ENCODE measurements at places on chromosomes 7 and 10.

DNA sequence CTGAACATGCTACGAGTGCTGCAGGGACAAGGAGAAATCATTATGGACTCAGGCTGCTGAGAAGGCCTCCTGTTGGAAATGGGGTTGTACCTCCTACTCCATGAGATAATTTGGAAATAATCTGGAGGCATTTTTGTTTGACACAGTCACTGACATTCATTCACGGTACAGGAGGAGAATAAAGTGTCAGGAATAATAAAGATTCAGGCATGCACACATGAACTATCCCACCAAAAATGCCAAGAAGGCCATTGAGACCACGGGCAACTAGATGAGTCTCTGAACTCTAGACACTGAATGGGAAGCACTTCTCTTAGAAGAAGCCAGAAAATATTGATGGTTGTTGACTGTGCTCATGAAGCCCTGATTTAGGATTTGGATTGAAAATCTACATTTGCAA lies 220.9 kb upstream of the HABP2 start:
- no peak for DNase-seq

DNA sequence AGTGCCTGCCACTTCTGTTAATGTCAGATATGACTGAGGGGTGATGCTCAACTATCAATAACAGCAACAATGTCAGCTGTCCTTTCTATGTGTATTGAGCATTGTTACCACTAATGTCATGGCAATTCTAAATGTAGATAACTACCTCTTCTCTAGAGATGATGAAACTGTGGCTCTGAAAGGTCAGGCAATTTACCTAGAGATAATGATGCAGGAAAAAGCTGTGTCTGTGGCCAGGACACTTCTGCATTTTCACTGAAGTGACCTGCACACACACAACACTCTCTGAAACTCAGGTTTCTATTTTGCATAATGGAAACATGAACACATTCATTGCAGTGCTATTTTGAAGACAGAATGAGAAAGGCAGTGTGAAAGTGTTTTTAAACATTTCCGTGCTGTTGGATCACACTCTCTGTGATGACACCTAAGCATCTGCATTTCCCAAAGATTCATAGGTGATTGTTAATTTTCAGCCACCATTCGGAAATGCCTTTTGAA lies 148.2 kb downstream of the KCND2 start:
- DNase-seq: no peak

DNA sequence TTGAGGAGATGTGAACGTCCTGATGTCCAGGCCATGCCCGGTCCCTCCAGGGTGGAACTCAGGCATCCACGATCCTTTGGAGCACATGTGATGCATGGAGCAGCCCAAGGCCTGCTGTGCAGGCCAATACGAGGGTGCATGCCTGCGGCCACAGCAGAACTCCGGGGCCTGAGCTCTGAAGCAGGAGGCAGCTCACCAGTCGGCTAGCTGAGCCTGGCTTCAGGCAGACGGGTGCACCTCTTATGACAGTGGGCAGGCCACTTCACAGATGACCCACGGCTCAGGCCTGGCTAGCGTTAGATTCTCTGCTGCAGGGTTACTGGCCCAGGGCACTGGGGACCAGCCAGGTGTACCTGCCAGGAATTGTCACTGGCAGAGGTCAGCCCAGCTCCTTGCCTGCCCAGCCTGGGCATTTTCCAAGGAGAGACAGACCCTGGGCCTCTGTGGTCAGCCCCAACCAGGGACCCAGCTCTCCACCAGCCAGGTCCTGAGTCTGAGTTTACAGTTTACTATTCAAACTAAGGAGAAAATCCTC lies 29.6 kb upstream of the INPP5A start:
- no peak for DNase-seq

DNA sequence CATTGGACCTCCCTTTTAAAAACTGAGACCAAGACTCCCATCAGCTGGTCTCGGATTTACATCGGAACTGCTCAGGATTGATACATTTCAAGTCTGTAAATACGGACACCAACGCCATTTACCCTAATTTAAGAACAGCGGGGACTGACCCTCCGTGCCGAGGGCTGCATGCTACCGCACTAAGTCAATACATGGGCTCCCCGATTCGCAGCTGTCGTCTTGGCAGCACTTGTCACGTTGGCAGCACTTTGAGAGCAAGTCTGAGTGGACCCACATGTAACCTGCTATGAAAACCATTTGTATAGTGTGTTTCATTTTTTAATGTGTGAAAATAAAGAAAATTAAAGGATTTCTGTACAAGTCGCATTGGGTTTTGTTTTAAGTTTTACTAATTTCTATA lies 83.4 kb downstream of the EZH2 start:
- no peak for DNase-seq

- no peak for DNase-seq
Observed at GRCh38 chr7:2478399-2478785, 2.2 kb upstream of the GRIFIN start.

GRCh38 chr7:141455723-141456122 lies 95.5 kb upstream of the AGK start:
- DNase-seq: no peak

DNA sequence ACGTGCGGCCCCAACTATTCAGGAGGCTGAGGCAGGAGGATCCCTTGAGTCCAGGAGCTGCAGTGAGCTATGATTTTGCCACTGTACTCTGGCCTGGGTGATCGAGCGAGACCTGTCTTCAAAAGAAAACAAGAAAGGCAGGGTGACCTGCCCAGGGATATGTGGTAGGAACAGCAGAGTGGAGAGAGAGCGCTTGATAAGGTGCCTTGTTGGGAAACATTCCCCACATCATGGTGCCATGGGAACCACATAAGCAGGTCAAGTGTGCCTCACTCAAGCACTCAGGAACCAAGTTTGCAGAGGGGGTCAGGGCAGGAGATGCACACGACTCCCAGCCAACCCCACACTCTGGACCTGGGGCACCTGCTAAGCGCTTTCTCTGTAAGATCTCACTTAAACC lies 37.3 kb downstream of the PVRIG start:
- no peak for DNase-seq

GRCh38 chr7:69217516-69218350 lies 380.5 kb upstream of the AUTS2 start:
- no peak for DNase-seq

DNA sequence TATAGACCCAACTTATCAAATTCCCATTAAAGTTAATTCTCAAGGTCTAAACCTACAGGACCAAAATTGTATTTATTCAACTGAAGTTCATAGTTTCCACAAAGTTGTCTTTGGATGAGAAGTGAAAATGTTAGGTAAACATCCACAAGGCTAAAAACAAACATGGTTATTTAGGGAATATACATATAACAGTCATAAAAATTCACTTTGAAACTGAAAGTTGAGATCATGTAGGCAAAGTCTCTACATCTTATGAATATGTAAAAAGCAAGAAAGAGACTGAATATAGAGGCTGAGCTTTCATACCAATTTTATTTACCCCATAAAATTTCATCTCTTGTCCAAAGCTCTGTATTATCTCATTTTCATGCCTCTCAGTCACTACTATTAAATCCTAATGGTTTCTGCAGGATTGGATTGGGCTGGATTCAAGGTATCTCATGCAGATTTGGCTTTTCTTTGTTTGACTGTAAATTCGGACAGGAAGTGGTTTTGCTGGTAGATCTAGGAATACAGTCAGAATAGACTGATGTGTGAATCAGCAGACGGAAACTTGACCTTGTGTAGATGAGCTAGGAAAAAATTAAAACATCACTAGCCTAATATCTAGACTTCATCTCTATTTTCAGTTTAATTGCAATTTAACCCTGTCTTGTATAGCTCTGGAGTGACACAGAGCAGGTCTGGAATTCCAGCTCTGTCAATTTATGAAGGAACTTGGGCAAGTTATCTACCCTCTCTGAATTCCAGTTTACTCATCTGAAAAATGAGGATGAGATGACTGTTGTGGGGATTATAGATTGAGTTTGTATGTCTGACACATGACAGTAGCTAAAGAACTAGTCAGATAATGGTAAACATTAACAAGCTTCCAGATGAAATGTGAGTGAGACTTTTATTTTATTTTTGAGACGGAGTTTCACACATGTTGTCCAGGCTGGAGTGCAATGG lies 27.3 kb upstream of the SKAP2 start:
- DNase-seq: no peak

DNA sequence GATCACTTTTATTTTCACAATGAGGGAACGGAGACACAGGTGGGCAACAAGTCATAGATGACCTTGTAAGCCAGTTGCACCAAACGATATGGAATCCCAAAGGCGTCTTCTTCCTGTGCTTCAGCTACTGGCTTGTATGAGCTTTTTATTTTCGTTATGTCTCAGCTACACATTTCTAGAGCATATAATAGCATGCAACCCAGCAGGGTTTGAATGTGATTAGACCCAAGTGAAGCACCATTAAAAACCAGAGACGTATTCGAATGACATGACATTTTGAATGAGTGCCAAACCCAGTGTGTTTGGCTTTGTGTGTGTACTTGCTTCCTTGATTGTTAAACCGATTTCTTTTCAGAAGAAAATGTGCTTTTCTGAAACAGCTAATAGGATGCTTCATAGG lies 963.2 kb upstream of the CELF2 start:
- no peak for DNase-seq

- no peak for DNase-seq
Observed at GRCh38 chr10:84265418-84265817, 20.6 kb downstream of the RGR start.

DNA sequence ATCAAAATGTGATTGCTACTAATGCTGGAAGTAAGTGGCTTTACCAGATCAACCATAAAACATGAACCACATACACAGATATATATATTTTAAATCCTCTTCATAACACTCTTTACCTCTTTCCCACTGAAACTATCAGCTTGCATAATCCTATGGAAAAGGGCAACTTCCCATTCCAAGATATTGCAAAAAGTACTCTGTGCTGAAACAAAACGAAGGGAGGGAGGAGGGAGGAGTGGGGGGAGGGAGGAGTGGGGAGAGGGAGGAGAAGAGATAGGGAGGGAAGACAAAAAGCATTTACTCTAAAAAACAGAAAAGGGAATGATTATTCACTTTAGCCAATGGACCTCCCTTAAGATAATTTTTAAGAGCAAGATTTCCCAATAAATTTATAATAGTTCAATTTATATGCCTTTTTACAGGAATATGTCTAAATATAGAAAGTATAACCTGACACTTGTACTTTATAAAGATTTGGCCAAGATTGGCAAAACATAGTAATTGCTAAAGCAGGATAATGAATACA lies 344.8 kb upstream of the NFE2L3 start:
- no peak for DNase-seq

GRCh38 chr7:108404509-108405420 lies 51.5 kb downstream of the NRCAM start:
- no peak for DNase-seq

GRCh38 chr7:1654738-1655475 lies 15.2 kb upstream of the ELFN1 start:
- DNase-seq: no peak

GRCh38 chr7:31151849-31152248 lies 99.7 kb downstream of the ADCYAP1R1 start:
- no peak for DNase-seq

GRCh38 chr7:102860351-102860811 lies 52.4 kb upstream of the LRRC17 start:
- DNase-seq: no peak

DNA sequence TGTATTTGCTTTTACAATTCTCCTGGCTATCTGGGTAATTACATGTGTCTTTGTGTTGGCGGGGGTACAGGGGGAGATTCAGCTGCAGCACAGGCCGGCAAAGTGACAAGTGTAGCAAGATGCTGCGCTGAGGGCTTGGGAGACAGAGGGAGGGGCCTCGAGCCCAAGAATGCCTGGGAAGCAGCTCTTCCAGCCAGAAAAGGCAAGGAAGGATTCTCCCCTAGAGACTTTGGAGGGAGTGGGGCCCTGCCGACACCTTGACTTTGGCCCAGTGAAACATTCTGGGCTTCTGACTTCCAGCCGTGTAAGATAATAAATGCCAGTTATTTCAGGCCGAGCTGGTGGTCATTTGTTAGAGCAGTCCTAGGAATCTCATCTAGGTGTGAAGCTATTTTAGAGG lies 7.2 kb upstream of the REPIN1 start:
- no peak for DNase-seq
